ENCODE measurements at places on chromosomes 3 and 15. TPM values are rescaled to one million over a fixed set of nuclear protein-coding genes. Genes with fewer than 3 reads are reported as not detected.

GRCh38 chr3:99470841-99471240, 167.6 kb upstream of the COL8A1 start:
- H3K36me3 ChIP-seq = no peaks in the 10 kb centered on the region
- H3K27ac ChIP-seq = no peak overlapping the region
- H3K4me3 ChIP-seq = no peak overlapping the region
- no peaks in the 10 kb centered on the region for H3K4me1 ChIP-seq
- H3K27me3 ChIP-seq = no peaks in the 10 kb centered on the region

DNA sequence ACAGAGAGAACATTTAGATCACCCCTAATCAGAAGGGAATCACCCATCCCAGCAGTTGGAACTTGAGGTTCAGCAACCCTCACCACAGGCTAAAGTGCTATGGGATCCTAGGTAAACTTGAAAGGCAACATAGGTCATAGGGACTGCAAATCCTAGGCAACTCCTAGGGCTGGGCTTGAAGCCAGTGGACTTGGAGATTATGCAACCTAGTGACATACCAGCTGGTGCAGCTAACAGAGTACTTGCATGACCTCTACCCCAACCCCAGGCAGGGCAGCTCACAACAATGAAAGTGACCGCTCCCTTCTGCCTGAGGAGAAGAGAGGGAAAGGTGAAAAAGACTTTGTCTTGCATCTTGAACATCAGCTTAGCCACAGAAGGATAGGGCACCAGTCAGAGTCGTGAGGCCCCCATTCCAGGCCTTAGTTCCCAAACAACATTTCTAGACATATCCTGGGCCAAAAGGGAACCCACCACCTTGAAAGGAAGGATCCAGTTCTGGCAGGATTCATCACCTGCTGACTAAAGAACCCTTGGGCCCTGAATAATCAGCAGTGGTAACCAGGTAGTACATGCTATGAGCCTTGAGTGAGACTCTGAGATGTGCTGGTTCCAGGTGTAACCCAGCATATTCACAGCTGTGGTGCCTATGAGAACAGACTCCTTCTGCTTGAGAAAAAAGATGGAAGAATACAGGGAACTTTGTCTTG, 37.6 kb upstream of the FBN1 start:
- no peaks in the 10 kb centered on the region for H3K4me1 ChIP-seq
- H3K27me3 ChIP-seq = no peaks in the 10 kb centered on the region
- H3K4me3 ChIP-seq = no peak overlapping the region
- peak; percentile 27 for DNase-seq

Gene PLSCR5
- not detected for total RNA-seq

Gene CP
- total RNA-seq = 0.60 TPM

DNA sequence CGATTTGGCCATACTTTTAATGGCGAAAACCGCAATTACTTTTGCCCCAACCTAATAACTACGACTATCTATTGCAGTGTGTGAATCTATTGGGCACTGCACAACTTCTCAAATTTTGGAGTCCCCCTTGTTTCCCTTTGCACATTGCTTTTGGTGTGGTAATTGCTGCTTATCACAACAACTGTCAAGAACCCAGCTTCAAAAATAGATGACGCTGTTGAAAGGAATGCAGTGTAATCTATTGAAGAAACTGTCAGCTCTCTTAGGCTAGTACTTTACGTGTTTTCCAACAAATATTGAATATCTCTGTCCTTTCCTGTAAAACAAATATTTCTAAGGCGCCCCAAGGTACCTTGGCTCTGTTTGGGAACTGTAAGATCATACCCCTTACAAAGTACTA, 222.8 kb upstream of the UBE2E2 start:
- H3K27me3 ChIP-seq = no peaks in the 10 kb centered on the region
- DNase-seq = no peak
- H3K4me3 ChIP-seq = no peak overlapping the region
- H3K36me3 ChIP-seq = no peaks in the 10 kb centered on the region
- H3K4me1 ChIP-seq = no peaks in the 10 kb centered on the region

GRCh38 chr3:55161231-55161630, 233.4 kb upstream of the LRTM1 start:
- H3K4me1 ChIP-seq = no peaks in the 10 kb centered on the region
- H3K27ac ChIP-seq = no peak overlapping the region
- no peaks in the 10 kb centered on the region for H3K27me3 ChIP-seq
- H3K4me3 ChIP-seq = no peak overlapping the region
- no peaks in the 10 kb centered on the region for H3K36me3 ChIP-seq
- DNase-seq = no peak

DNA sequence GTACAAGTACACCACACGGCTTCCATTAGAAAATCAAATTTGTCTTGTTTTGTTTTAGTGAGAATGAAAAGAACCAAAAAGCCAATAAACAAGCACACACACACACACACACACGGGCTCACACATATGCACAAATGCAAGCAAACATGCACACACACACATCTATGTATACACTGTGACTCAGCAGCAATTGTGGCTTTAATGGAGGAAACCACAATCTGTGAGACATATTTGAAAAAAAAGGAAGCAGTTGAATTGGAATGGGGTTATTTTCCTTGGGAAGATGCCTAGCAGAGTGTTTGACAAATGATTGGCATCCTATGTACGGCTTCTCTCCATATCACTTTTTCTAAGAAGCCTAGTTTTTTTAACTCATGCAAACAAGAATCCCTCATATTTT, 201.1 kb upstream of the ARRDC4 start:
- H3K4me3 ChIP-seq = no peak overlapping the region
- no peaks in the 10 kb centered on the region for H3K36me3 ChIP-seq
- H3K27me3 ChIP-seq = no peaks in the 10 kb centered on the region
- H3K4me1 ChIP-seq = no peaks in the 10 kb centered on the region

- H3K27ac ChIP-seq = no peak overlapping the region
- H3K4me1 ChIP-seq = no peaks in the 10 kb centered on the region
- no peak overlapping the region for H3K4me3 ChIP-seq
Measured at GRCh38 chr3:28564211-28564610, 215.6 kb upstream of the AZI2 start.

Gene SENP5
- total RNA-seq = 12.4 TPM

GRCh38 chr3:138326866-138327595, 2.6 kb downstream of the NME9 start:
- no peak overlapping the region for H3K4me3 ChIP-seq
- no peaks in the 10 kb centered on the region for H3K36me3 ChIP-seq
- no peaks in the 10 kb centered on the region for H3K4me1 ChIP-seq
- no peak overlapping the region for H3K27ac ChIP-seq

Gene FBXO40
- not detected for total RNA-seq

- DNase-seq = no peak
- no peaks in the 10 kb centered on the region for H3K36me3 ChIP-seq
- H3K4me1 ChIP-seq = no peaks in the 10 kb centered on the region
- H3K27ac ChIP-seq = no peak overlapping the region
- no peaks in the 10 kb centered on the region for H3K27me3 ChIP-seq
Measured at GRCh38 chr3:117016378-117016777, 306.8 kb downstream of the TUSC7 start.

Gene MANF
- 39.1 TPM for total RNA-seq

GRCh38 chr3:107664614-107665013, 141.9 kb downstream of the BBX start:
- no peaks in the 10 kb centered on the region for H3K36me3 ChIP-seq
- DNase-seq = no peak
- H3K4me3 ChIP-seq = no peak overlapping the region
- H3K27me3 ChIP-seq = no peaks in the 10 kb centered on the region

GRCh38 chr15:89377024-89377841, 42.6 kb upstream of the POLG start:
- no peak overlapping the region for H3K4me3 ChIP-seq
- H3K27me3 ChIP-seq = peaks cover 7% of the 10 kb centered on the region
- no peak for DNase-seq
- no peaks in the 10 kb centered on the region for H3K36me3 ChIP-seq
- H3K4me1 ChIP-seq = no peaks in the 10 kb centered on the region

DNA sequence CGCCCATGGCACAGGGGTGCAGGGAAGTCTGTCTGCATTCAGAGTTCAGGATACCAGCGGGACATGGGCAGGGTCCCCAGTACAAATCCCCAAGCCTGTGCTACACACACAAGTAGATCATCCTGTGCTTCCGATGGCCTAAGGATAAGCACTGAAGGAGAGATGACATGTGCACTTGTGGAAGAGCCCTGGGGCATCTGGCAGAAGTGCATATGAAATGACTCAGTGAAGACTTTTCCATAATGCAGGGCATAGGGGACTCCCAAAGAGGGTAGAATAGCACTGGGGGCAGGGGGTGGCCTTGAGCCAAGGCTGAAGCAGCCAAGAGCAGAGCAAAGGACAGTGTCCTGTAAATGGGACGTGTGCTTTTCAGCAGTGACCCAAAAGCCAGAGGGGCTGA, 22.9 kb downstream of the ADAMTS17 start:
- no peaks in the 10 kb centered on the region for H3K27me3 ChIP-seq
- H3K4me3 ChIP-seq = no peak overlapping the region
- H3K4me1 ChIP-seq = no peaks in the 10 kb centered on the region
- H3K27ac ChIP-seq = no peak overlapping the region
- DNase-seq = no peak

- no peaks in the 10 kb centered on the region for H3K27me3 ChIP-seq
- H3K4me3 ChIP-seq = no peak overlapping the region
- no peak overlapping the region for H3K27ac ChIP-seq
- no peaks in the 10 kb centered on the region for H3K36me3 ChIP-seq
Measured at GRCh38 chr3:148528024-148528423, 169.7 kb upstream of the AGTR1 start.

DNA sequence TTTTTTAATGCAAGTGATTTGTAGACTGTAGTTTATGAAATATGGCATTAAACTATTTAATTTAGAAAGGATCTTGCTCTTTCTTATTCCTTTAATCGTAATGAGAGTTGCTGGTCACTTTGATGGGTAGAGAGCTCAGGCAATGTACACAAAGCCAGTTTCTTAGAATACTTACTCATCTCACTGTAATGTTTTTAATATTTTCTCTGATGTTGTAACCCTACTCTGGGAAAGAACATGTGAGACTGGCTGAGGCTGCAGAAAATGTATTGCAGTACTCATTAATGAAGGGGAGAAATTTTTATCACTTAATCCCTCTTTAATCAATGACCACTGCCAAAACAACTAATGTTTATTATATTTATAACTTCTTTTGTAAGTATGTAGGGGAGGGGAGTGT, 479.4 kb upstream of the KCNMB2 start:
- H3K27me3 ChIP-seq = no peaks in the 10 kb centered on the region
- no peak for DNase-seq
- no peaks in the 10 kb centered on the region for H3K4me1 ChIP-seq
- H3K4me3 ChIP-seq = no peak overlapping the region
- H3K27ac ChIP-seq = no peak overlapping the region
- no peaks in the 10 kb centered on the region for H3K36me3 ChIP-seq

GRCh38 chr3:27209617-27210264, 159.4 kb downstream of the NEK10 start:
- no peak for DNase-seq
- no peaks in the 10 kb centered on the region for H3K36me3 ChIP-seq
- no peaks in the 10 kb centered on the region for H3K4me1 ChIP-seq
- H3K27ac ChIP-seq = no peak overlapping the region
- H3K27me3 ChIP-seq = no peaks in the 10 kb centered on the region

Gene MKRN3
- not detected for total RNA-seq

GRCh38 chr15:38531509-38531908, 33.1 kb downstream of the RASGRP1 start:
- no peaks in the 10 kb centered on the region for H3K36me3 ChIP-seq
- H3K4me3 ChIP-seq = no peak overlapping the region
- H3K27ac ChIP-seq = no peak overlapping the region
- DNase-seq = no peak
- H3K27me3 ChIP-seq = no peaks in the 10 kb centered on the region

Gene HTR3E
- total RNA-seq = not detected

DNA sequence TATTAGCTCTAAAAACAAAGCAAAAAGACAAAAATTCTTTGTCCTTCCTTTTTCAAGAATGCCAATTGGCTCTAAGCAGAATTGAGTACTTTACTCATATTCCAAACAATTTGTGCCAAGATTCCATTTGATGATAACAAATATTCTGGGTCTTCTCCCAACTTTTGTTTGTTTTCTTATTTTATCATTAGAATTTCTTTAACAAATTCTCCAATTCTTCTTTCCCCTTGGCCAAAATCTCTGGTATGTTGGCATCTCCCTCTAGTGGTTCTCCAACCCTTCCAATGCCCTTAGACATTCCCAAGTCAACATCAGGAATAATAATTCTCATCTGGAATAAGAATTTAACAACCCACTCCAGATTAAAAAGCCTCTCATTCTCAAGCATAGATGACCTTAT, 5.3 kb downstream of the CPOX start:
- no peaks in the 10 kb centered on the region for H3K27me3 ChIP-seq
- peaks cover 8% of the 10 kb centered on the region for H3K36me3 ChIP-seq
- H3K4me3 ChIP-seq = no peak overlapping the region
- peaks cover 5% of the 10 kb centered on the region for H3K4me1 ChIP-seq
- DNase-seq = no peak
- no peak overlapping the region for H3K27ac ChIP-seq

- H3K4me1 ChIP-seq = no peaks in the 10 kb centered on the region
- H3K27ac ChIP-seq = no peak overlapping the region
- no peaks in the 10 kb centered on the region for H3K36me3 ChIP-seq
- H3K27me3 ChIP-seq = no peaks in the 10 kb centered on the region
- DNase-seq = no peak
Measured at GRCh38 chr3:189393598-189393997, 221.8 kb downstream of the TPRG1 start.

Gene SLC7A14
- total RNA-seq = 0.09 TPM

GRCh38 chr3:52696830-52697631, 8.6 kb downstream of the GLT8D1 start:
- no peak overlapping the region for H3K27ac ChIP-seq
- H3K4me1 ChIP-seq = peaks cover 2% of the 10 kb centered on the region
- H3K4me3 ChIP-seq = no peak overlapping the region
- DNase-seq = no peak

GRCh38 chr3:188385295-188385694, 231.3 kb downstream of the LPP start:
- no peak overlapping the region for H3K27ac ChIP-seq
- peaks cover 14% of the 10 kb centered on the region for H3K4me1 ChIP-seq
- H3K27me3 ChIP-seq = no peaks in the 10 kb centered on the region
- H3K4me3 ChIP-seq = no peak overlapping the region
- no peaks in the 10 kb centered on the region for H3K36me3 ChIP-seq
- no peak for DNase-seq

GRCh38 chr3:179666030-179666429, 13.2 kb downstream of the USP13 start:
- H3K4me3 ChIP-seq = no peak overlapping the region
- DNase-seq = no peak
- no peak overlapping the region for H3K27ac ChIP-seq
- no peaks in the 10 kb centered on the region for H3K36me3 ChIP-seq
- H3K4me1 ChIP-seq = no peaks in the 10 kb centered on the region
- no peaks in the 10 kb centered on the region for H3K27me3 ChIP-seq

DNA sequence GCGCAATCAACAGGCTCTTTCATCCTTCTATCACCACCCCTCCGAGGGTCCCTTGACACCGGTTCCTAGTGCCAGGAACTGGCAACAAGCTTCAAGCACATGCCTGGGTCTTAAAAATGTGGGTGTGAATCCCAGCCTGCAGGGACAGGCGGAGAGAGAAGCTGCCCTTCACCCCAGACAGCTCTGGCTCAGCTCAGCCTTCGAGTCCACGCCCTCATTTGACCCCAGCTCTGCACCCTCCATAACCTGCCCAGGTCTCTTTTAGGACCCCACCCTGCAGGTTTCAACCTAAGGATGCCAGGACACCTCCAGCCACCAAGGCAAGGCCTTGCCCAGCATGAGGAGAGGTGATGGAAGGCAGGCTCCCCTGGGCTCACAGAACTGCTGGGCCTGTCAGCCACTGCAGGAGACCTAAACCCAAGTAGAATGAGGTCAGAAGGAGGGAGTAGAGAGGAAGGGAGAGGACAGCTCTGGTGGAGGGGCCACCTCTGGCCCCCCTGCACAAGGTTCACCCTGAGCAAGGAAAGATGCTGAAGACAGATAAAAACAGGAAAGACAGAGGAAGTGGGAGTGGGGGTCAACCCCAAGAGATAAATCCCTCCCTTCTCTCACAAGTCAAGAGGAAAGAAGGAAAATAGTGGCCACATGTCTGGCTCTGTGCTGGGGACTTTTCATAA, 2.6 kb upstream of the LOXL1 start:
- H3K4me1 ChIP-seq = peaks cover 5% of the 10 kb centered on the region
- H3K4me3 ChIP-seq = no peak overlapping the region
- H3K27ac ChIP-seq = no peak overlapping the region
- DNase-seq = no peak
